ENCODE measurements at places on chromosomes 7 and 10.

DNA sequence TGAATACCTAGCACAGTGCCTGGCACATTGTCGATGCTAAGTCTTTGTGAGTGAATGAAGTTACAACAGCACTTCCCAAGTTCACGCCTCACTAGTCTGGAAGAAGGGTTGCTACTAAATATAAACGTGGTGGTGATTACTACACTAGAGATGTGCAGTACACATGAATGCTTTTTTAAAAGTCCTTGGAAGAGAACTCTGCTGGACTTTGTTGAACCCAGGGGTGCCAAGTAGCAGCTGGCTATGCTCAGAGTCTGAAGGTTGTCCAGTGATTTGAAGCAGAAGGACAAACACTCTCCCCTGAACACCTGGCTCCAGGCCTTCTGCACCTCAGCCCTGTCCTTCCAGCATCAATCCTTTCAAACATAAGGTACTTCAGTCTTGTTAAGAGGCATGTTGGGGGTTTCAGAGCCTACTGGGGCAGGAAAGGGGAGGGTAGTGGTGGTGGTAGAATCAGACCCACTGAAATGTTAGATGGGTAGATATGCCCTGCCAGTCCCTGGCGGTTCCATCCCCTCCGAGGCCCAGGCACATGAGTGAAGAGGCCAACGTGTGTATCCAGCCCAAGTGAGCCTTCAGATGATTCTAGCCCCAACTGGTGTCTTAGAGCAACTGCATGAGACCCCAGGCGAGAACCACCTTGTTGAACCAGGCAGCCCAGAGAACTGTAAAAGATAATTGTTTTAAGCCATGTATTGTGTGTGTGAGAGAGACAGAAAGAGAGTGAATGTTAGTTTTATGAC is 94.4 kb downstream of the TAX1BP1 start:
- no peak for DNase-seq

DNA sequence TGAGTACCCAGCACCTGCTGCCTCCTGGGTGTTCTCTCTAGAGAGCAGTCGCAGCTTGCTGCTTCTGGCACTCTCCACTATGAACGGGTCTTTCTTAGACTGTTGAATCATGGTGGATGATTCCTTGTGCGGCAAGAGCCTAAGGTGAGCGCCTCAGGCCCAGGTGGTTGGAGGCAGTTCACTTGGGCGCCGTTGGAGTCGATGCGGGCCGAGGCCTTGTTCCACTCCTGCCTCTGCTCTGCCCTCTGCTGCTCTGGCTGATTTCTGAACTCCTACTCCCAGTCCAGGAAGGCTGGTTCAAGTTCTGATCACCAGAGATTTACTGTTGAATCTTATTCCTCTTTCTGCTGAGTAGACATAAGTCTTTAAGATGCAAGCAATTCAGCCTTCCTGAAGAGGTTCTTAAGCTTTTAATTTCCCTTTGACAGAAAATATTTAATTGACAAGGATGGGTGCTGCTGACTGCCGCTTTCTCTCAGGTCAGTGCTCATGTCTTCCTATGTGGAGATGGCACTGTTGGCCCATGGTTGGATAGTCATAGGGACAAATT is 10.4 kb downstream of the YKT6 start:
- no peak for DNase-seq

DNA sequence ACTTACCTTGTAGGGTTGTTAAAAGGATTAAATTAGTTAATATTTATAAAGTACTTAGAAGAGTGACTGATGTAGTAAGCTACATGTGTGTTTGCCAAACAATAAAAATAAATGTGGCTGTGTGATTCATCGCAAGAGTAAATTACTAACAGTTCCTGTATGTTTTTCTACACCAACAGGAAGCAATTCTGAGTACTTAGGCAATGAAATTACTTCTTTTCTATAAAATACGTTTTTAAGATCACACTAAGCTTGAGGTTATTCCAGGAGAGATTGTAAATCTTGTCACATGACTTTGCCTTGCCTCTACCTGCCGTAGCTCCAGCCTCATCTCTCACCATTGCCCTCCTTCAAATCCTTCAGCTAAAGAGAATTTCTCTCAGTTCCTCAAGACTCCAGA is 18.1 kb upstream of the GSTK1 start:
- DNase-seq, result no peak

DNA sequence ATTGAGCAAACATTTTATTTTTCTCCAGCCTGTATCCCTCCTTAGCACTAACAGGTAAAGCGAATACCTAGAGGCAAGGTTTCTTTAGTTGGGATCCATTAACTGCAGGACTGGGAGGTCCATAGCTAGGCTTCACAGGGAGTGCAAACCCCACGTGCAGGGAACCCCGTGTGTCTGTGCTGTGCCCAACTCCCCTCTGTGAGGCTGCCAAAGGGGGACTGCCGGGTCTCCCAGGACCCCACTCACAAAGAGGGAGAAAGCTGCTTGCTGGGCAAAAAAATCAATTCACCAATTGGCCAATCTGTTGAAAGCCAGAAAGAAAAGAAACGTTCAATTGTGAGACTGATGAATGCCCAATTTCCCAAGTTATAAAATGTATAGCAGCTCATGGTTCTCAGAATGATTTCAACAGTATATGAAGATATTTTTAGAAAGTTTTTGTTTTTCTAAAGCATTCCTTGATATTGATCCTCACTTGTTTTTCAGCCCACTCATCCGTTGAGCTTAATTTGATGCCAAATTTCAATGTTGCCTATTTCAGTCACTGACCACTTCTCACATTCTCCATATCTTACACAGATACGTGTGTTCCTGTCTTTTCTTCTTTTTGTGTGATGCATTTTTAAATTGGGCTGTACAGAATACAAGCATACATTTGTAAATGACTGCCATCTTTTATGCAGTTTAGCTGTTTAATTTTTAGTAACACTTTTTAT is 202.7 kb upstream of the PRSS58 start:
- no peak for DNase-seq
